Posterior vena cava (tissue), 2 donors: ENCODE measurements at places on chromosomes 7 and 10. TPM values are rescaled to one million over a fixed set of nuclear protein-coding genes. Genes with fewer than 3 reads are reported as not detected.

ZNF248 gene
- 10.2 TPM for total RNA-seq

MYOF gene
- total RNA-seq, result 227 TPM

SPDYE2B gene
- not detected for total RNA-seq

UBTD1 gene
- 16.5 TPM for total RNA-seq

DNAJC12 gene
- 2.7 TPM for total RNA-seq

CDK13 gene
- total RNA-seq, result 44.9 TPM

NUTM2B gene
- 0.71 TPM for total RNA-seq

ANKRD7 gene
- 0.93 TPM for total RNA-seq

A1CF gene
- not detected for total RNA-seq

DNA sequence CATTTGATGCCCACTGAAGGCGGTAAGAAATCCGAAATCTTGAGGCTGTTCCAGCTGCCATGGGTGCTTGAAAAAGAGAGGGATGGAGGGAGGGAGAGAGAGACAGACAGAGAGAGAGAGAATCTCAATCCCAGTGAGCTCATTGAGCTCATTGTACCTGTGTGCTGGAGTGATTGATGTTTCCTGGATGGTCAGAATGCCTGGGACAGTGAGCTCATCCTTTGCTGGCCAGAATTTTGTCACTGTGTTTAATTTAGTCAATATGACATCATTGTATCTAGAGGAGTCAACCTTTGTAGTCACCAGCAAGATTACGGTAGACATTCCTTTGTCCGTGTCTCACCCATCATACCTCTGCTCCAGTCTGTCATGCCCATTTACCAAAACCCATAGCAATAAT, 625.4 kb upstream of the POM121L12 start:
- DNase-seq, result no peak

GRCh38 chr7:45979275-45980180, 58.5 kb upstream of the IGFBP3 start:
- no peak for DNase-seq

DNA sequence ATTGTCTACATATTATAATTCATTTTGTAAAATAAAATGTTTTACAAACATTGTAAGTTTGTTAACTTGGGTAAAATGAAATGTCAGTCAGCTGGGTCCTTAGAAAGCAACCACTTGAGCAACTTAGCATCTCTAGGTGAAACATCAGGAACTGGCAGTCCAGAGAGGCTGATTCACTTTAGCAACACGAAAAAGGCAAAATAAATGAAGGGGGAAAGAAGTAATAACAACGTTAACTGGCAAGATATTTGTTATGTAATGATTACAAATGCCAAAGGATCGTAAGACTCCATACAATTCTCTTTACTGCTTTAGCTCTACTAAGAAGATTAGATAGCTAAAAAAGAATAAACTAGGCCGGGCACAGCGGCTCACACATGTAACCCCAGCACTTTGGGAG, 5.0 kb downstream of the PDZD8 start:
- no peak for DNase-seq

- DNase-seq, result no peak
Observed at GRCh38 chr7:25388681-25389080, 160.4 kb upstream of the NPVF start.

GRCh38 chr10:35019041-35020024, 70.8 kb downstream of the CUL2 start:
- DNase-seq, result no peak

DNA sequence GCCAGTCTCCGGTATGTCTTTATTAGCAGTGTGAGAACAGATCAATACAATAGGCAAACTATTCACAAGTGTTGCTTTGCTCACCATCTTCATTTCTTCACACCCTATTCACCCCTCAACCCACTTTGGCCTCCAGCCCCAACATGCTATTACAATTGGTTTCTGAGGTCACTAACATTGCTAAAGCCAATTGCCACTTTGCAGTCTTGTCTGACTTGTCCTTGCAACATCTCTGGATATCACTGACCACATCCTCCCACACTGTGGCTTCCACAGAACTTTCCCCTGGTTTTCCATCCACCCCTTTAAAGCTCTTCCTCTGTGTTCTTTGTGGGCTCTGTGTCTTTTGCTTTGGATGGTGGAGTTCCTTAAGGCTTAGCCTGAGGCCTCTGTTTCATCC, 5.2 kb upstream of the APBB1IP start:
- no peak for DNase-seq

DNA sequence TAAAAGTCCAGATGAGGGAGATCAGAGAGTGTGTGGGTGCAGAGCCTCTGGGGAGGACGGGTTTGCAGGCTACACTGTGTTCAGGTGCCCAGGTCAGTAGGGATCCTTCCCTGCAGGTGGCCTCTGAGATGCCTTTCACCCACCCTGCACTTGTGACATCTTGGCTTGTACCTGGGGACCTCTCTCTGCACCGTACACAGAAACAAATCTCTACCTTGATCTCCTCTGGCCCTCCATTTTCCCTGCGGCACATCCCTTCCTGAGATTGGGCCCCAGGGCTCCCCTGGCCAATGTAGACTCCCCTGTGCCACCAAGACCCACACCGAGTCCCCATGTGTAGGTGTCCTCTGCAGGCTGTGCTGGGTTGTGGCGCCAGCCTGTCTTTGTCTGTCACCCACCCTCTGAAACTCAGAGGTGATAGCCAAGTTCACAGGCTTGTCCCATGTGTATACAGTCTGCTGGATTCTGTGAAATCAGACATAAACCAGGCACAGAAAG, 140.6 kb downstream of the PTPN20 start:
- no peak for DNase-seq

DNA sequence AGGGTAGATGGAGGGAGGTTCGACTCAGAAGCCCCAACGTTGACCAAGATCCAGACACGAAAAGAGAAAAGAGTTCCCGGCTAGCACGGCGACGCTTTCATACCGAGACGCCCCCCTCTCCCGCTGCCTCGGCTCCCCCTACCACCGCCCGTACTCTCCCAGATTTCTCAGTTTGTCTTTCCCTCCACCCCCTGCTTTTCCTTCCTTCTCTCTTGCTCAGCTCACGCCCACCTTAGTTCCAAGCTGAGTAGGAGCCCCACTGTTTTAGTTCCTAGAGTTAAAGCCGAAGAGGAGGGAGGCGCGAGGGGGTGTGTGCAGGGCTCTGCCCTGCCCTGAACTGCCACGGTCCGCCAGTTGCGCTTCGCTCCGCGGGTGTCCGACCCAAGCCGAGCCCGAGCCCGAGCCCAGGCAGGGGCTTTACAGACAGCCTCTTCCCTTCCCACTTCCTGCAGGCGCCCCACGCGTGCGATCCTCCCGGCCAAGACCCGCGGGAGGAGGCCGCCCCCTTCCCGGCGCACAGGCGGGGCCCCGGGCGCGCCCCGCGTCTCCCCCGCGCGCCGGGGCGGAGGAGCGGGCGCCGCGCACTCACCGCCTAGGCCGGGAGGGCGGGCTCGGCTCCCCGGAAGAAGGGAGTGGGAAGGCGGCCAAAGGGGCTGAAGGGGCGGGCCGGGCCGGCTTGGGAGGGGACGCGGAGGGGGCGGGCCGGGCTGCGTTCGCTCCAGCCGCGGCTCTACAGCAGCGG, at the start of gene EPHB6:
Gene EPHB6, plus strand, starts transcription at position 705 of the 742 bp plus-strand sequence. CDS start 8,152 bp downstream, outside the sequence.
- peak; percentile 92 for DNase-seq

GRCh38 chr7:107551936-107552335, 11.8 kb downstream of the COG5 start:
- no peak for DNase-seq

DNA sequence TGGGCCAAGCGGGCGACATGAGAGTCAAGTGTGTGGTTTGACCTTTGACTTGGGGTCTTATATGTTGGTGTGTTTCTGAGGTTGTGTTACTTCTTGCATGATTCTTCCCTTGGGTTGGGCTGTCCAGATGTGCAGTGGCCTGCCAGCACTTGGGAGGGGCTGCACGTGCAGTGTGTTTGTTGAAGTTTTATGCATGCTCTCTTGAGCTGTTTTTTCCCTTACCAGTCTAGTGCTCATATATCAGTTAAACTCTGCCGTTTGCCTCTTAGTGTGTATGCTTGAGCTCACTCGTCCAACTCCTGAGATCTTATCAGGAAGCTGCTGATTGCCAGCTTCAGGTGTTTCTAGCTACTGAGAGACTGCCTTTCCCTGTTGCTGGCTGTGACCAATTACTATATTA, 23.1 kb downstream of the SP4 start:
- no peak for DNase-seq

GRCh38 chr7:47521816-47522561, 59.9 kb downstream of the TNS3 start:
- DNase-seq, result peak; percentile 66

GRCh38 chr10:132515811-132516726, 21.5 kb upstream of the INPP5A start:
- DNase-seq, result peak; percentile 78

- peak; percentile 78 for DNase-seq
Observed at GRCh38 chr7:157691586-157692459, 355.0 kb downstream of the DNAJB6 start.

- DNase-seq, result no peak
Observed at GRCh38 chr7:81053623-81054022, 134.8 kb upstream of the SEMA3C start.

- DNase-seq, result peak; percentile 43
Observed at GRCh38 chr7:128192497-128193142, 48.5 kb upstream of the LEP start.

DNA sequence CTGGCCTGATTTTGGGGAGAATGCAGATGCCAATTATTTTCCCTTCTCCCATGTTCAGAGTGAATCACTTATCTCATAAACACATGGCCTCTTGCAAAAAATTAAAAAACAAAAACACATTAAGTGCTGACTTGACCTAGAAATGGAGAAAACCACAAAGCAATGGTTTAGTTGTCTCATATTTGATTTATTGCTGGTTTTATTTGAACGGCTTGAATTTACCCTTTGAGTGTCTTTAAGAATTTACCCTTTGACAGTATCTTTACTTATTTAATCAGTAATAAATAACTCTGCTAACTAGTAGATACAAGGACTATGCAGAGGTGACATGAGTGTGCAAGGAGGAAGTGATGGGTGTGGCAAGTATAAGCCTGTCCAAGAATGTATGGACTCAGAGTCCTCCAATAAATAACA, 68.1 kb upstream of the GSDME start:
- no peak for DNase-seq

- DNase-seq, result no peak
Observed at GRCh38 chr7:43362652-43363034, 220.3 kb upstream of the STK17A start.

DNA sequence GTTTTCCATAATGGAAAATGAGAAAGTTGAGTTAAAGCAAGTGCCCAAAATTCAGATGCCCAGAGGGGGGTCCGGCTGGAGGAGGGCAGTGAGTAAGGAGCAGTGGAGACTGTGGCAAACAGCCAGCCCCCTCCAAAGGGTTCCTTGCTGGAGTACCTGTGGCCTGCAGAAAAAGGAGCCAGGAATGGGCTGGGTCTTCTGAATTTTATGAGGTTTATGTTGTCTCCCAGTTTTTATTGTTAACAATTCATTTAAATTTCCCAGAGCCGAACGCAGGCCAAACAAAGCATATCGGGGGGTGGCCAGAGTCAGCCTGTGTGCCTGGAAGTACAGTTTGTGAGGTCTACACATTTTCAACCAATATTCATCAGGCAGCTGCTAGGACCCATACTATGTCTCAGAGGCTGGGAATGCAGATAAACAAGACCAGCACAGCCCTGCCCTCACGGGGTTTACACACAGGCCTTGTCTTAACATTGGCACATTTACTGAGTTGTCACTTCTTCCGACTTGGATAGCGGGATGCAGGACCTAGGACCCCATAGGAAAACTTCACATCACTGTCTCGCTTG, 12.9 kb upstream of the CSGALNACT2 start:
- DNase-seq, result no peak

DNA sequence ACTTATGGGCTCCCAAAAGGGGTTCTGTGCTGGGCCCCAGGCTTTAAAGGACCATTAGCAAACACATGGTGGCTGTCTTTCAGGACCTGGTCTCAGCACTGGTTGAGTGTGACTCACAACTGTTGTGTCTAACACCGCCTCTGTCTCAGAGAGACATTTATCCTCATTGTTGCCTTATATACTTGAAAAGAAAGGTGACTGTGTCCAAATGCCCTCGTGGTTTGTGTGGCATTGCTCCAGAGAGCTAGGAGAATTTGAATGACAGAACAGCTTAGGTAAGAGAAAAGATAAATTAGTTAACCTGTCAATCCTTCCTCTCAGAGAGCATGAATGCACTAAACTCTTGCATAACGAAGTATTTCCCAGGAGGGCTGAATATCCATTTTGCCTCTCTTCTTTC, 14.5 kb upstream of the FAM13C start:
- DNase-seq, result no peak

DNA sequence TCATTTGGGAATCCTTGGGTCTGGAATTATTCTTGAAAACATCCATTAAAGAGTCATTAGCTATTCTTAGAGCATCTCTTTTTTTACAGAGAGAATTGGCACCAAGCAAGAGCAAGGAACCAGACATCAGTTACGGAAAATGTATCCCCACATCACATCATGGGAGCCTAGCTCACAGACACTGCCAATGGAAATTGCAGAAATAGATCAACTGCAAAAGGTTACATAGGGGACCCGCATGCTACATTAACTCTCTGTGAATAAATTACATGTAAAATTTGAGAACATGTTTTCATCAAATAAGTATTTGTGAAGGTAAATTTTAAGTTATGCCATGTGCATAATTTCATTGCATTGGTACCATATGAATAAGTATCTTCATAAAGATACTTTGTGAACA, 224.8 kb downstream of the ZNF248 start:
- DNase-seq, result no peak
